ENCODE measurements at places on chromosomes 5 and 9. TPM values are rescaled to one million over a fixed set of nuclear protein-coding genes. Genes with fewer than 3 reads are reported as not detected.

DNA sequence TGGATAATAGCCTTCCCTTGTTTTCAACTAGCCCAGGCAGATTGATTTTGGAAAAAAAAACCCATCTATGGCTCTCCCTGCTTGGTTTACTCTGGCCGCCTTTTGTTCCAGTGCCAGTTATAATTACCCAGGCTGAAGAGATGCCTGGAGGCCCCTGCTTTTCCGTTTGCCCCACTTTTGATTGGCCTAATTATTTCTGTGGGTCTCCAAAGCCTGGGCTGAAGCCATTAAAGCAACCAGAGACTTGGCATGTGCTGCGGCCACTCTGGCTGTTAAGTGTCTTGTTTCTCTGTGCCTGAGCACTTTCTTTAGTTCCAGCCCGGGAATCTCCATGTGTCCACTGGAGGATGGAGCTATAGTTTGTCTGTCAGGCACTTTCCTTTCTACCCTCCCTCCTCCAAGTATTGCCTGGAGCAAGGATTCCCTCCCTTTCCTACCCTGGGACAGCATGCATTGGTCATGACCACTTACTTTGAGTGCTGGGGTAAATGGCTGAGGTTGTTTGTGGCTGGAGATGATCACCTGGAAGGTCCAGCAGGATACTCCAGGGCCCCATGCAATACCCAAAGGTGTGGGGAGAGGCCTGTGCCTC, 105.1 kb upstream of the CTSL start:
- no peak for DNase-seq

DNA sequence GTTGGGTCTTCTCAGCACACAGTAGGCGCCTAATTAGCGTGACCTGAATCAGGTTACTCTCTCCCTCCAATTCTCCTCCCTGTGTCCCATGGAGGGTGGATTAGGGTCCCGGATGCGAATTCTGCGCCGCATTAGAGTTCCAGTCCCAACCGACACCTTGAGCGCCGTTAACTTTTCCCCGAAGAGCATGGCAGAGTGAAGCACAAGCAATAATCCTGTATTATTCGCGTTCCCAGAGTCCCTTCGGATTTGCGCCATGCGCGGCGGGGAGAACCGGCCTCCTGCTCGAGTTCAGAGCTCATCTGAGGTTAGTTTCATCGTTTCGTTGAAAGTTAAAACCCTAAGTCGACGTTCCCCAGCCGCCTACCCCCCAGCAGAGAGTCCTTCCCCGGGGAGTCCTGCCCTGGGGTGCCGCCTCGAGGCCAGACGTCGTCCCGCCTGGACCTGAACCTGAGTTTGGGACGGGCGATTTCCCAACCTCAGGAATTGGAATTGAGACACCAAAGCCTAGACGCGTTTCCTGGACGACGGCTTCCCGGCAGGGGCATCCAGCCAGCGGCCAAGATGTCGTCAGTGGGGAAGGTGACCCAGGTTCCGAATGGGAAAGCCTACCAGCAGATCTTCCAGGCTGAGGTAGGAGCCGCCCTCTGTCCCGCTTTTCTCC, at the start of gene CCDC180:
Gene CCDC180 (plus strand): TSS at position 160 of the 664 bp plus-strand sequence. CDS start 405 bp downstream, at position 565.
- no peak for DNase-seq

DNA sequence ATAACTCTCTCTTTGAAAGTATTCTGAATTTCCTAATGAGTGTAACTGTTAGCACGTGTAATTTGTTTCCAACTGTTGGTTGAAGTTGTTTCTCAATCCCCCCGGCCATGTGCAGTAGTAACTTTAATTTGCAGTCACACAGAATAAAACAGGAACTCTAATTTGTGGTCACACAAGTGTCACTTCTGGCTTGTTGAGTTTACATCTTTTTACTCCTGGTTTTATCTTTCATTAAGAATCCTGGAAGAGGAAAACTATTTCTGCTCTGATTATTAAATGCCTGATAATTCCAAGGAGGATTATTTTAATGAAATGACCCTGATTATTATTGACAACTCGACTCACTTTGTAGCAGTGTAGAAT, 1.2 kb downstream of the SCAMP1 start:
- no peak for DNase-seq

DNA sequence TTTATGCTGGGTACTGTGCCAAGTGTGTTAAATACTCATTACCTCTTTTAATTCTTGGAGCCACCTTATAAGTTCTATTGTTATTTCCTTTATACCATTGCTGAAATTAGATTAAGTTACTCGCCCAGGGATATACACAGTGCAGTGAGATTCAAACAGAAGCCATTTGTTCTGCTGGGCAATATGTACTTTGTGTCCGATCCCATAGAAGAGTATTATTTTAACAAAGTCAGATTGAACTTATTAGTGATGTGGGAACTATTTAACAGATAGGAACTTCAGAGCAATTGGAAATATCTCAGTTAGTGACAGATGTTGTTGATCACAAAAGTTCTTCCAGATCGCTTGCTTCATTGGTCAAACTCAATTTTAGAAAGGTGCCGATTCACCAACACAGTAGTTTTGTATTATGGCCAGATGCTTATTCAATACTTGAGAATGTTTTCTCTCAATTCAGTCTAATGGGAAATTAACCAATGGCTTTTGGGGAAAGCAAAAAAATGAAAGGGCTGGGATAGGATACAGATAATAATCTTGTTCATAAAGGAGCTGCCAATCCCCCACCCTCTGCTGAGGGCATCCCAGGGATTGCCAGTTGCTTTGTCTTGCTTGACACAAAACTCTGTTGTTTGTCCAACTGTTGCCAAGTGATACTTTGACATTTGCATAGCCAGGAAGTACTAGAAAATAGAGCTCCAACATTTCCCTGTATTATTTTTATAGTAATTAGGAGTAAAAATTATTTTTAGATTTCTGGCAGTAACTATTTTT, 94.8 kb upstream of the SEMA6A start:
- DNase-seq, result no peak

DNA sequence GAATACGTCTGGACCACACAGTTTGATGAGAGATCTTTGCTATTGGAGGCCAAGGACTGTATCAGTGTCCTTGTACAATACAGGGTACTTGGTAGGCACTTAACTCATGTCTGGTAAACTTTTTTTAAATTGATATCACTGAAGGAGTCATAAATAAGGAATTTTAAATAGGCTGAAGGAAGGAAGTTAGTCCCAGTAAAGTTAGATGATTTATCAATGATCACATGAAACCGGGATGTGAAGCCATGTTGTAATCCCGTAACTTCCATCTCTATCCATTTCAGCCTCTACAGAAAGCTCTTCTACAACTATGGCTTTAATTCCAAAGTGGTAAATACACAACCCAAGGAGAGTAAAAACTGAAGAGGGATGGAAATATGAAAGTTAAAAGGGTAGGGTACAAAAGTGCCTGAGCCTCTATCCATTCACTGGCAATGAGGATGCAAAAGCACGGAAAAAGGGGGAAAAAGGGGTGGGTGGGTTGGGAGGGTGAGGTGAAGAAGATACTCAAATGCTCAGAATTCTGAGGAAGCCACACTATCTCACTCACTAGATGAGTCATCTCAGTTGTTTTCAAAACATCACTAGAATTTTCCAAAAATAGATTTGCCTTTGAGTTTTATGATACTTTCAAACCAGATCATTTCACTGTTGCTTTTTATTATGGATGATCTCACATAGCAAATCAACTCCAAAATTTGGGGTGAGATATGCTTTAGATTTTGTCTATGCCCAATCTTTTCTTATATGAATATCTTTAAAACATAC, 1053.5 kb downstream of the NR2F1-AS1 start:
- DNase-seq, result no peak

Gene CDO1
- polyA plus RNA-seq, result 2.2 TPM

Gene C6
- polyA plus RNA-seq, result 0.22 TPM

- no peak for DNase-seq
Measured at GRCh38 chr9:136045595-136046553, 49.2 kb downstream of the NACC2 start.

Gene SAXO1
- 0.01 TPM for polyA plus RNA-seq

Gene APBA1
- polyA plus RNA-seq, result 8.5 TPM
